ENCODE measurements at places on chromosomes 5 and 9.

DNA sequence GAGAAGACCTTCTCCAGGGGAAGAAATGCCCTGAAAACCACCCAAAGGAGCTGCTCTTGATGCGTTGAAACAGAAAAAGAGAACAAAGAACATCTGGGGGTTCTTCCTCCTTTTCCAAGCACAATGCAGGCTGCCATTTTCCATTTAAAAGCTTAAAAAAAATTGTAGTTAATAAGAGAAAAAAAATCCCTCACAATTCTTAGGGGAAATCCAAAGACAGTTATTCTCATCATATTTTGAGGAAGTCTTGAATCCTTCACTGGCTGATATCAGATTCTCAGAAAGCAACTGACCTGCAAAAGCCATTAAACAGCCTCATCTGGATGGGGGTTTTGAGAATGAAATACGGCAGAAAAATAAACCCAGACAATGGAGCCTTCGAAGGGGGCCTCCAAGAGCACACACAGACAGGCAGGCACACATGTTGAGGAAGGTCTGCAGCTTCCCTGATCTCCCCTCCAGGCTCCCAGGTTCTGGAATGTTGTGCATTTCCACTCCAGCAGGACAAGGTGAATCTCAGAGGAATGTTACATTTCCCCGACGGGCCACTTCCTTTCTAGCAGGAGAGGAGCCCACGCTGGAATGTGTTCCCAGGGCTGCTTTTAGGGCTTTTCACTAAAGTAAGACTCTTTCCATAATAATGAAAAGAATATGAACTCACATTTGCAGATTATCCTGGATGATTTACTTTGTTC lies 159.4 kb upstream of the S1PR3 start:
- DNase-seq = peak; percentile 74

DNA sequence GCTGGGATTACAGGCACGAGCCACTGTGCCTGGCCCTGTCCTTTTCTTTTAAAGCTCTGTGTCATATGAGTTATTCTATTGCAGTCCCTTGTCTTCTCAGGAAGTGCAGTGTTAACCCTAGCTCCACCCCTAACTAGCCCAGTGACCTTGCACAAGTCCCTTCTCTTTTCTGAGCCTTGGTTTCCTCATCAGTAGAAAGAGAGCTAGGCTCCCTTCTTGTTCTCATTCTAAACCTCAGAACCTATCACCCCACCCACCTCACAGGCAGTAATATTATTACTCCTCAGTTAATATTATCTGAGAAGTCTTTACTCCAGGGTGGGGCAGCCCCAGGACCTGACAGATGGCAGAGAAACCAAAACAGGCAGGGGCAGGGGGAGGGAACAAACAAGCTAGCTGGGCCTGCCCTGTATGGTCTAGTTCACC lies 7.2 kb downstream of the CYFIP2 start:
- DNase-seq = peak; percentile 80

GRCh38 chr9:110619831-110620230 lies 40.3 kb upstream of the SVEP1 start:
- no peak for DNase-seq

DNA sequence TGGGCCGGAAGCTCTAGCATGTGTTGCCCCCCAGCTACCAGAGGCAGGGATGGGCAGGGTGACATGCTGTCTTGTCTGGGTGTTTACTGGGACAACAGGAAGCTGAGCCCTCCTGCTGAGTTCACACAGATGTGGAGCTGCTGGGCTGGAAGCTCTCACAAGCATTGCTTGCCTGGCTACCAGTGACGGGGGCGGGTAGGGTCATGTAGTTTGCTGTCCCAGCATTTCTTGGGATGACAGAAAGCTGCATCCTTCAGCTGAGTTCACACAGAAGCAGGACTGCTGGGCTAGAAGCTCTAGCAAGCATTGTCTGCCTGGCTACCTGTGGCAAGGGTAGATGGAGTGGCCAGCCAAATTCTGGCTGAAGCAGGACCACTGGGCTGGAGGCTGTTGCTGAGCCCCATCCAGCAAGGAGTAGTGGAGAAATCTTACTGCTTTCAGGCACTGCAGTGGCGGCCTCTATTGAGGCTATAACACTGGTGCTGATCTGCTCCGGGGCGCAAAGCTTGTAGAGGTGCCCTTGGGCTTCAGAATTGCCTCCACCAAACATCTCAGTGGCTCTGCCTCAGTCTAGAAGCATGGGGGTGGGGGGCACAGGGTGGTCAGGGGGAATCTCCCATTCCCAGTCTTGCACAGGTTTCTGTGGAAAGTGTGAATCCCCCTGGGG lies 25.1 kb downstream of the POLK start:
- DNase-seq = no peak

GRCh38 chr5:163350083-163350482 lies 87.3 kb upstream of the CCNG1 start:
- DNase-seq = peak; percentile 46

DNA sequence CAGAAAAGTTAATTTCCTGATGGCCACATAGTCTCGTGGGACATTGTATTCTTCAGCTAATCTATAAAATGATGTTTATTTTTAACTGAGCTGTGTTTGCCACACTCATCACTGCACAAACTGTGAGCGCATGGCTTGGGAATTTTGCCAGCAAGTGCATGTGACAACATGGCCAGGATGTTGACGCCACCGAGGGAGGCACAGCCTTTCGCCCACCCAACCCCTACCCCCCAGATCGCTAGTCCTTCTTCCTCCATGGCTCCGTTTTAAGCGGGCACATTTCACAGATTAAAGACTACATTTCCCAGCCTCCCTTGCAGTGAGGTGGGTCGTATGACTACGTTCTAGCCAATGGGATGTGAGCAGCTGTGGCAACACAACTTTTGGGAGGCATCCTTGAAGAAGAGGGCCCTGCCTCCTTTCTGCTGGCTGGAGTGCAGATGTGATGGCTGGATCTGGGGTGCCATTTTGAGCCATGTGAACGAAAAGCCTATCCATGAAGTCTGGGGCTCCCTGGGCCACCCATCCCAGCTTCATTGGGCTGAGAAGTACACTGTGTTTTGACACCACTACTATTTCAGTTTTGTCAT lies 7.9 kb downstream of the NRARP start:
- DNase-seq = peak; percentile 34

GRCh38 chr5:116859666-116860320 lies 285.2 kb upstream of the SEMA6A start:
- DNase-seq = no peak

DNA sequence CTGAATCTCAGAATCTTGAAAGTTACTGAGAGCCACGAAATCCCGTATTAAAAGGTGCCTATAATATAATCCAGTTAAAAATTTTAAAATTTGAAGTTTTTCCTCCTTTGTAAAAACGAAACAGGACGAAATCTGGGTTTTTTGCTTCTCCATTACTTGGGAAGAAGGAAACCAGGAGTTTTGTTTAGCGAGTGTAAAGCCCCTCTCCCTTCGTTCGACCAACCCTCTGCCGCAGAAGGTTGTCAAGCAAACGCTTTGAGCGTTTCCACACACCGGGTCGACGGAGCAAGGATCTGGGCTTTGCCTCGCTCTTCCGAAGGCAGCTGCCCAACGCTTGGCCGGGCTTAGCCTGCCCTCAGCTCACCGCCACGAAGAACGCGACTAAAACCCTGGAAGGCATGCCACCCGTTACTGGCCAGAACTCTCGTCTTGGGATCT lies 1.6 kb upstream of the FOXE1 start:
- DNase-seq = no peak
